Activated CD8-positive, alpha-beta memory T cell treated with anti-CD3 and anti-CD28 coated beads, Interleukin-2, amount 50 U/mL, for 4 hours (primary cell): ENCODE measurements at places on chromosomes 12 and 14.

DNA sequence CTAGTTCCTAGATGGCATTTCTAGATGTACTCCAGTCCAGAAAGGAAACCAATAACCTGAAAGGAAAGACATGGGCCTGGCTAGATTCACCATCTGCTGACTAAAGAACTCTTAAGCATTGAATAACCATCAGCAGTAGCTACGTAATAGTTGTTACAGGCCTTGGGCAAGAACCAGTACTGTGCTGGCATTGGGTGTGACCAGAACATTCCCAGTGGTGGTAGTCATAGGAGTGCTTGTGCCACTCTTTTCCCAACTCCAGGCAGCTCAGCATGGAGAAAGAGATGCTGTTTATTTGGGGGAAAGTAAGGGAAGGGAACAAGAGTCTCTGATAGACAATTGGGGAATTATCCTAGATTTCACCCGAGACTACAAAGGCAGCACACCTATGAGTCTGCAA, 333.3 kb downstream of the SLC16A7 start:
- DNase-seq: no peak

DNA sequence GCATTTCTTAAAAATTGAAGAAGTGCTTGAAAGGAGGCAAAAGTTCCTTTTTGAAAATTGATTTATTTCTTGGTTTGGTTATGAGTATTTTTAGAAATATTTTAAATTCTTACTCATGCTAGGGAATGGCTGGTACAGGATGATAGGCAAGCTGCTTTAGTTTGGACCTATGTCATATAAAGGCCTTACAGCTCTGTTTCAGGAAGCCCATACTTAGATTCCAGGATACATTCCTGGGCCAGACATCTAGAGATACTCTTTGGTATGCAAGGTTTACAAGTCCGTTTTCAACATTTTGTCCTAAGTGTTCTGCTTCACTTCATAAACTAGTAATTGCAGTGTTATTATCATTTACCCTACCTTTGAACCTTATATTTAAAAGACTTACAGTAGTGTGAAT, 186.8 kb downstream of the FUT8 start:
- DNase-seq: no peak

DNA sequence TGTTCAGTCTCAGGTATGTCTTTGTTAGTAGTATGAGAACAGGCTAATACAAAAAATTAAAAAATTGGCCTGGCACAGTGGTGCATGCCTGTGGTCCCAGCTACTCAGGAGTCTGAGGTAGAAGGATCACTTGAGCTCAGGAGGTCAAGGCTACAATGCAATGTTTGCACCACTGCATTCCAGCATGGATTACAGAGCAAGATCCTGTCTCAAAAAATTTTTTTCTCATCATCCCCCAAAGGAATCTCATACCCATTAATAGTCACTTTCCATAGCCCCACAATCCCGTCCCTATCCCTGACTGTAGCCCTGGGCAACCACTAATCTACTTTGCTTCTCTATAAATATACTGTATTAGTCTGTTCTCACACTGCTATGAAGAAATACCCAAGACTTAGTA, 57.8 kb downstream of the TTC8 start:
- DNase-seq: no peak

GRCh38 chr14:51730098-51730497, 78.4 kb downstream of the FRMD6 start:
- no peak for DNase-seq

DNA sequence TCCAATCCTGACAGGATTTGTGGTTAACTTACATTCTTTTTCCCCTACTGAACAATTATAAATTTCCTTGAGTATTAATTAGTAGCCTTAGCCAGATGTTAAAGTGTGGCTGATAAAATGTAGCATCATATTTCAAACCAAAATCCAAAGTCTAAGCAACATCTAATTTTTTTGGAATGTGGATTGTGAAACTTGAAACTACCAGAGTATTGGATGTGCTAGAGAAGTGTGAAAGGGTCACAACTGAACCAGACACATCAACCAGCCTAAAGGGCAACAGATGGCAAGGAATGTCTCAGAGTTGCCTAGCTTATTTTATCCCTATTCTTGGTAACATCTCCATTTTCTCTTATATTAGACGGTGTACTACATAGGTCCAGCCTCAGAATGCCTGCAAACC, 153.1 kb upstream of the DCN start:
- DNase-seq: no peak

GRCh38 chr14:71739273-71739990, 192.8 kb upstream of the RGS6 start:
- no peak for DNase-seq

- no peak for DNase-seq
Observed at GRCh38 chr12:24678436-24678835, 270.5 kb downstream of the BCAT1 start.

DNA sequence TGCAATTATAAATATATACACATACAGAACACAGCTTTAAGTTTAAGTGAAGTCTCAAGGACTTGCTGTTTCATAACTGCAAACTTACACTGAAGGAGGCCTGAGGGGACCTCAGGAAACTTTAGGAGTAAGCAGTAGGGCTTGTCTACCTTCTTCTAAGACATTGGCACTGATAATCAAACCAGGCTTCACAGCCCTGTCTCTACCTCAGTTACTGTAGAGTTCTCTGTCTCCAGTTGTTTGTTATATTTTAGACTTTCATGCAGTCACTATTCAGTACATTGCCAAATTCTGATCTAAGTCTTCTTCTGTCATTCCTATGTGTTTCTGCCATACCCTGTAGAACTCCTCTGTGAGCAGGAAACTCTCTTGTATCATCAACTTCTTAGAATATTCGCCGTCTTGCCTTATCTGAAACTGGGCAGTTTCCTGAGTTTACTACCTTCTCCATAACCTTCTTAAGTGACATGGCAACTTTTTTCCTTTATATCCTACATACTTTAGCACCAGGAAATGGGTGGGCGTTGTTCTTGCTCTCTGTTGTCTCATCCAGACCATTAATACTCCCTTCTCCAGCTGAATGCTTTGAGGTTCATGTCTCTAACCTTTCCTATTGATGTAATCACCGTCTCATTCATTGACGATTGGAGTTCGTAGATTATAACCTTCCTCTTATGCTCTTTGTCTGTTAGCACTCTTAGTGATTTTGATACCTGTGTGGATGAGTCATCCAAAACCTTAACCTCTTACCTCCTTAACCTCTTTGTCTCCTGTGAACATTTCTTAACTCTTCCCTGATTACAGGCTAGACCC, 11.4 kb downstream of the APAF1 start:
- DNase-seq: no peak

- no peak for DNase-seq
Observed at GRCh38 chr12:22121224-22121623, 75.2 kb downstream of the CMAS start.

DNA sequence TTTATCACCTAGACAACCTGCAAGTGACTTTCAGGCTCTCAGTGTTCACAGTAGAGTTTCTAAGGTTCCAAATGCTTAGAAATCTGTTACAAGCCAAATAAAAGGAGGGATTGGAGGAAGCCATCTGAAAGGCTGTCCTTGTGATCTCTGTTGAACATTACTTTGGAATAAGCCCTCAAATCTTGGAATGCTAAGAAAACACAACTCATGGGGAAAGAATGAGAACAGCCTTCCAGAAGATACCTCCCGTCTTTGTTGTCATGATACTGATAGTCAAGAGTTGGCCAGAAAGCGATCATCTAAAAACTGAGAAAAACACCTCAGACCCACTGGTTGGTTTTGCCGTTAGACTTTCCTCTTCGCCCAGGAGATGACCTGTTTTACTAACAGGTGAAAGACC, 44.4 kb upstream of the KCNK13 start:
- DNase-seq: no peak

- no peak for DNase-seq
Observed at GRCh38 chr12:49428793-49429192, 61.5 kb downstream of the SPATS2 start.

DNA sequence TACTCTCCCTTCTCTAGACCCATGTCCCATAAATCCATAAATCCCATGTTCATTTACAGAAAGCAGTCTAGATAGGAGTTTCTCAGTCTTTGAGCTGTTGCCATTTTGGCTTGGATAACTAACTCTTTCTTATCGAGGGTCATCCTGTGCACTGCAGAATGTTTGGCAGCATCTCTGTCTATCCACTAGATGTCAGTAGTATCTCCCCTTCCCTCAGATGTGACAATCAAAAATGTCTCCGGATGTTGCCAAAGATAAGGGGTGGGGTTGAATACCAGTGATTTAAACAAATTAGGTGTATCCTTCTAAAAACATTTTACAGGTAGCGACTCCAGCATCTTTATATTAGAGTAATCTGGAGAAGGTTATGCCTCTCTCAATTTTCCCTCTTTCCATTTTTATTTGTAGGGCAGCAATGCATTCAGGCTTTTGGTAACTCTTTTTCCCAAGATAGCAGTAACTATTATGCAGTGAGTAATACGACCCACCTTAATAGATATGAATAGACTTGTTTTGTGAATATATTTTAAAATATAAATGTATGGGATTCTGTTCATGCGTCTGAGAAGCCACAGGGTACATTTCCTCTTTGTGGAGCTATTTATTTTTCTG, 100.7 kb downstream of the LRRK2 start:
- DNase-seq: no peak

DNA sequence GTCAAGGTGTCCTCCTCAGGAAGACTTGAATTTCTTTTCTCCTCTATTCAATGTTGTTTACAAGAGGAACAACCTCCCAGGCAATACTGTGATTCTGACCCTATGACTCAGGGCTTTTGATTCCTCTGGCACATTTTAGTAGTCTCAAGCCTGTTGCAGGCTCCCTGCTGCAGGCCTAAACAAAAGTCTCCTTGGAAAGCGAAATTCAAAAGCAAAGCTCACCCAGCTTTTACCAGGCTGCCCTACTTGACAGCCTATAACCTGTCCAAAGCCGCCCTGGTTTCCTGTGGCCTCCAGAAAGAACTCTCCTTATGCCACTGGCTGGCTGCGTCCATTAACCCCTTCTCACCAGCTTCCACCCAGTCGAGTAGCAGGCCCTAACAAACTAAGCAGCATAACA, 11.6 kb downstream of the FGD6 start:
- DNase-seq: no peak

DNA sequence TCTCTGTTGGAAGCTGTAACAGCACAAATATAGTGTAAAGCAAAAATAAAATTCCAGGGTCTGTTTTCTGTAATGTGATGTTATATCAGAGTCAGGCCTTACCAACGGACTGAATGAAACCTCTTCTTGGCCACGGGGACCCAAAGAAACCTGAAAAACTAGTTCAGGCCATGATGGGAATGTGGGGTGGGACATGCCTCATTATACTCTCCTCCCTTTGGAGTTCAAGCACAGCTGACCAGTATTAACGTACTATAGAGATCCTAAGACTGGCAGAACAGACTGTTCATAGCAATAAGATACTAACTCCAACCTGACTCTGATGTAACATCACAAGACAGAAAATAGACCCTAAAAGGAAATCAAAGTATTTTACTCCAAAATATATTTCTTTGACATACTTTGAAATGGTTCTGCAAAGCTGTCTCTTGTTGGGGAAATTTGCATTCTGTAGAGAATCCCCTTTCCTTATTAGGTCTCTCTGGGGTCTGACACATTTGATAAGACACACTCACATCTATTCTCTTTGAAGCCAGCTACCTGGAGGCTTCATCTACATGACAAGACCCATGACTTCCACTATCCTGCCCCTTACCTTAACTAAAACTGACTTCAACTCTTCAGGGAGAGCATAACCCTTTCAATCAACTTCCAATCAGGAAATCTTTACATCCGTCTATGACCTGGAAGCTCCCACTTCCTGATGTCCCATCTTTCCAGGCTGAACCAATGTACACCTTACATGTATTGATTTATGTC, 444.6 kb downstream of the SOX5 start:
- no peak for DNase-seq

- no peak for DNase-seq
Observed at GRCh38 chr12:94180558-94181296, 32.4 kb downstream of the PLXNC1 start.
